ENCODE measurements at places on chromosomes 4 and X. TPM values are rescaled to one million over a fixed set of nuclear protein-coding genes. Genes with fewer than 3 reads are reported as not detected.

- DNase-seq, result no peak
Measured at GRCh38 chrX:102866981-102867656, 70.0 kb upstream of the RAB40AL start.

DNA sequence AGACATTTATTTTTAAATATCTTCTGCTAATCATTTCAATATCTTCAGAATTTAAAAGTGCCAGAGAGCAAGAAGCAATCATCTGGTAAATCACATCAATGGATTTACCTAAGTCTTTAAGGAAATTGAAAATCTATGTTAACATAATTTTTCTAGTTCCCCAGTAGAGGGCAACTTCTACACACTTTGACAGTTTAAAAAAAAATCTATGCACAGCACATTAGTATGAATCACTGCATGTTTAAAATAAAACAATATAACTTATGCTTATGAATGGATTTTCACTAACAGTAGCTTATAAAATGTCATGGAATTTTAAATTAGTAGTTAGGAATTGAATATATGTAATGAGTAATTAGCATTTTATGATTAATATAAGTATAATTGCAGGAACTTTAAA is 126.5 kb downstream of the REELD1 start:
- DNase-seq, result no peak

- no peak for DNase-seq
Measured at GRCh38 chrX:51334276-51334675, 1.7 kb downstream of the NUDT10 start.

DNA sequence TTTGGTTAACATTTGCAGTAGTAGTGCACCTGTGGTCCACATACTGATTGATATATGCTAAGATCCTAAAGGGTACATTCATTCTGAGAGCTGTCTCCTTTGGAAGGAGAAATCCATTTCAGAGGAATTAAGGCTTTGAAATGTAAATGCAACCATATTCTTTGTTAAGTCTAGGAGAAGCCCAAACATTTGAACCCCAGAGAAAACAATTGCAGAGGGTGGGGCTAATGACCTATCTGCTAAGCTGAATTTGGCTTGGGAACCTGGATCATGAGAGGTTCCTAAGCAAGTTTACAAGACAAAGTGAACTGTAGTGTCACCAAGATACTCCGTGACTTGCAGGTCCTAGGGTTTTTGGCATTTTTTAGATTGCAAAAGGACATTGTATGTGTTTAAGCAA is 41.2 kb downstream of the LAS1L start:
- no peak for DNase-seq

- no peak for DNase-seq
Measured at GRCh38 chr4:77023920-77024319, 51.9 kb downstream of the CCNI start.

FDCSP gene
- total RNA-seq, result not detected

RPL36A gene
- 446 TPM for total RNA-seq

Measured in activated naive CD4-positive, alpha-beta T cell treated with anti-CD3 and anti-CD28 coated beads for 36 hours (primary cell).